Liver (tissue), 10 donors: ENCODE measurements at places on chromosomes 5 and 9. TPM values are rescaled to one million over a fixed set of nuclear protein-coding genes. Genes with fewer than 3 reads are reported as not detected.

DNA sequence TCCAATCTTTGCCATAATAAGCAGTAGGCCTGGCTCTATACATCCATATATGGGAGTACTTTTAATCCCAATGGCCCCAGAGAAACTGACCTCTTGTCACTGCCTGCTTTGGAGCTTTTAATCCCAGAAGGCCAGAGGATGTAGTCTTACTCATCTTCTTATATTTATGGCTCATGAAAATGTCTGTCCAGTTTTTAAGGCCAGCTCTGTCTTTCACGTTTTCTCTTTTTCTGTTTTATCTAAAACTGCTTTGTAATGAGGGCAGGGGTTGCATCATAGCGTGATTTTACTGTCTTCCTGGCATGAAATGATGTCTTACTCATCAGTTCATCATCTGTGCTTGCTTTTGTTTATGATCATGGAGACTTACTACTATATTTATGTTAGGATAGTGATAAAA, 1094.9 kb downstream of the MAT2B start:
- no peaks in the 10 kb centered on the region for H3K27me3 ChIP-seq
- H3K4me1 ChIP-seq: no peaks in the 10 kb centered on the region
- H3K36me3 ChIP-seq: no peaks in the 10 kb centered on the region
- no peak overlapping the region for H3K4me3 ChIP-seq
- no peak overlapping the region for H3K27ac ChIP-seq

DNA sequence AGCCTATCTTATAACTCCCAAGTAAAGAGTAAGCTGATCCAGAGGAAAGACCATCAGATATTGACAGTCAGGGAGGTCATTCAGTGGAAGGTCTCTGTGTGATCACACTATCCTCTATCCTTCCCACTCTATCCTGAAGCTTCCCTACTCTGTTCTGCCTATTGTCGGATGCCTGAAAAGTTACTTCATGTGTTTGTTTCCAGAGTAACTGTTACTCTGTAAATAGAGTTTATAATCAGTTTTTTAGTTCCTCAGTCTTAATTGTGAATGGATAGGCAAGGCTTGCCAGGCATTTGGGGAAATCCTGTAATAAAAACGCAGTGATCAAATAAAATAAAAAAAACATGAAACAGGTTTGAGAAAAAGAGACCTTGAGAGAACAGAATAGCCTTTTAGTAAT, 79.8 kb downstream of the XRCC4 start:
- no peak overlapping the region for H3K27ac ChIP-seq
- no peak for DNase-seq
- no peaks in the 10 kb centered on the region for H3K27me3 ChIP-seq
- no peaks in the 10 kb centered on the region for H3K36me3 ChIP-seq

DNA sequence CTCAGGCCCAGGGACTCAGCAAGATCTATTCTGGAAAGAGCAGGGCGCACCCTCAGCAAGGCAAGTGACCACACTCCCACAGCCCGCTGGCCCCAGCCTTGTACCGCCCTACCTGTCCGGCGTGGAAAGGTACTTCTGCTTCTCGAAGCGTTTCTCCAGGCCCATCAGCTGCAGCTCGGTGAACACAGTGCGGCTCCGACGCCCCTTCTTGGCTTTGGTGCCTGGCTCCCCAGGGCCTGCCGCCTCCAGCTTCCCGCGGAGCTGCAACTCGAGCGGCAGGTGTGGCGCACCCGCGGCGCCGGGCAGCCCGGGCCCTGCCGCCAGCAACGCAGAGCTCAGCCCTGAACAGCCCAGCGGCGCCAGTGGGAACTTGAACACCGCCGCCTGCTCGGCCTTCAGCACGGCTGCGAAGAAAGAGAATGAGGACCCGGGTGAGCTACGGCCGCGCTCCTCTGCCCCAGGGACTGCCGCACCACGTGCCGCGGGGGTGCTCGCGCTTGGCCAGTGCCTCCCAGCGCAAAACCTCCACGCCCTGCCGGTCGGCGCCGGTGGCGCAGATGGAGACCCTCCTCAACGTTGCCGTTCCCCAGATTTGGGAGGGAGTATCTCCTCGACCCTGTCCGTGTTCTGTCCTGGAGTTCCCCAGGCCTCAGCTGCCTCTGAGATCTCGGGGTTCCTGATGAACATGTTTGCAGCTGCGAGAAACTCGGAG, 2.2 kb downstream of the BARX1 start:
- H3K27me3 ChIP-seq: peaks cover 24% of the 10 kb centered on the region
- H3K36me3 ChIP-seq: no peaks in the 10 kb centered on the region
- H3K27ac ChIP-seq: no peak overlapping the region
- H3K4me1 ChIP-seq: peaks cover 50% of the 10 kb centered on the region
- no peak for DNase-seq

DNA sequence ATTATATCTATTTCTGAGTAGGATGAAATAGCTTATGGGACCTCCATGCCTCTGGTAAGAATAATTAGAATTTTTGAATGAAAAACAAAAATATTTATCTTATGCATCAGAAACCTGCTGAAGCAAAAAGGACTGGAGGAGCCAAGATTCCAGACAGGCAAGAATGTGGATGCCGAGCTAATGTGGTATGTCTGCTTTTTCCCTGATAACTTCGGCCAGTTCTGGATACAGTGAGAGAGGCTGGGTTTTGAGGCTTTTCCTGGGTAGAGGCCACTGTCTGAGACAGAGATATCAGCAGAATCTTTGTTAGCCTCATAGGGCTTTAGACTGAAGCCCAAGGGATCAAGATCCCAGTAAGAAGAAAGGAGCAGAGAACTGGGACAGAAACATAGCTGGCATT, 5.2 kb upstream of the CTNND2 start:
- H3K36me3 ChIP-seq: no peaks in the 10 kb centered on the region
- H3K4me3 ChIP-seq: no peak overlapping the region
- H3K4me1 ChIP-seq: peaks cover 1% of the 10 kb centered on the region
- H3K27me3 ChIP-seq: no peaks in the 10 kb centered on the region
- H3K27ac ChIP-seq: no peak overlapping the region
- no peak for DNase-seq

- H3K4me3 ChIP-seq: no peak overlapping the region
- DNase-seq: no peak
- no peaks in the 10 kb centered on the region for H3K27me3 ChIP-seq
- H3K27ac ChIP-seq: peak overlapping the region; percentile 94
These were observed 32.1 kb downstream of the NDST1 start for GRCh38 chr5:150540042-150540441.

DNA sequence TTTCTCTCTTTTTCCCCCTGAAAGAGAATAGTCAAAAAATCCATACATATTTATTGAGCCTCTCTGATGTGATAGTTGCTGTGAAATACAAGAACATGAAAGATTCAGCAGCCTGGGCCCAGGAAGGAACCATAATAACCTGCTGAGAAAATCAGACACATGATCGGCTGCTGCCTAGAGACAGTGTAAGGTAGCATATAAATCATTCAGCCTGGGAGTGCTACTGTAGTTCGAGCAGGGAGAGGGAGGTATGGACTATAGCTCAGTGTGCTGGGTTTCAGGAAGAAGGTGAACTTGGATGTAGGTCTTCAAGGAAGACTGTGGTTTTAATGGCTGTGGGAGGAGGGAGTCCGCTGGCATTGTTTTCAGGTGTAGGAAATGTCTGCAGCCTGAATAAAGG, 469.1 kb downstream of the RAB3C start:
- H3K4me1 ChIP-seq: no peaks in the 10 kb centered on the region
- no peaks in the 10 kb centered on the region for H3K36me3 ChIP-seq
- no peak overlapping the region for H3K4me3 ChIP-seq
- H3K27me3 ChIP-seq: no peaks in the 10 kb centered on the region

DNA sequence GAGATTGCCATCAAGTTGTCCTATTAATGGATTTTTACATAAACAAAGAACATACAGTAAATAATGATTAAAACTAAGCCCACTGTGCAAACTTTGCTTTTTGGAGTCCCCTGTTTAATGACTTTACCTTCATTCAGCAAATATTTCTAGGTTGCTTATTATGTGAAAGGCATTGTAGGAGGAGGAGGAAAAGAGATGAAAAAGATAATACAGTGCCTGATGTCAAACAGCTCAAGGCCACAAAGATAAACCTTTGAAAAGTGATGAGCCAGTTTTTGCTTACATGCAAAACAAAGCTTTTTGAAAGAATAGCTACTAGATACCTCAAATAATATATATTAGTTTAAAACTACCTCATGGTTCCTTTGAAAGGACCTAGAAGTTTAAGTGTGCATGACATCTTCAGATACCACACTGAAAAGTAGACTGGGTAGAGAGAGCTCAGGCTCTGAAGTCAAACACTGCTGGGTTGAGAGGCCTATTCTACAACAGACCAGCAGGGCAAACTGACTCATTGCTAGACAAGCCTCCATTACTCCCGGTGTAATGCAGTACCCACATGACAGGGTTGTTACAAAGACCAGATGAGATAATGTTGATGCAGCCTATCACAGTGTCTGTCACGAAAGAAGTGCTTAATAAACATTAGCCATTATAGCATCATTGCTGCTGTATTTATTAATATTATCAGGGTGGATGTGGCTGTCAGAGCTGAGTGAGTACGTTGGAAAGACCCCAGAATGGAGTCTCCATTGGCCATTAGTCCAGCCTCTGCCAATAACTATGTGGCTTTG, 11.8 kb downstream of the DEPDC1B start:
- DNase-seq: no peak
- H3K27ac ChIP-seq: no peak overlapping the region
- no peak overlapping the region for H3K4me3 ChIP-seq
- H3K27me3 ChIP-seq: no peaks in the 10 kb centered on the region
- no peaks in the 10 kb centered on the region for H3K4me1 ChIP-seq

GRCh38 chr5:145495741-145496140, 339.4 kb downstream of the PRELID2 start:
- no peaks in the 10 kb centered on the region for H3K27me3 ChIP-seq
- H3K4me3 ChIP-seq: no peak overlapping the region
- H3K4me1 ChIP-seq: no peaks in the 10 kb centered on the region
- H3K27ac ChIP-seq: no peak overlapping the region

GRCh38 chr5:160905285-160905684, 53.3 kb upstream of the ATP10B start:
- no peaks in the 10 kb centered on the region for H3K4me1 ChIP-seq
- no peak overlapping the region for H3K27ac ChIP-seq
- DNase-seq: no peak
- H3K27me3 ChIP-seq: peaks cover 10% of the 10 kb centered on the region

DNA sequence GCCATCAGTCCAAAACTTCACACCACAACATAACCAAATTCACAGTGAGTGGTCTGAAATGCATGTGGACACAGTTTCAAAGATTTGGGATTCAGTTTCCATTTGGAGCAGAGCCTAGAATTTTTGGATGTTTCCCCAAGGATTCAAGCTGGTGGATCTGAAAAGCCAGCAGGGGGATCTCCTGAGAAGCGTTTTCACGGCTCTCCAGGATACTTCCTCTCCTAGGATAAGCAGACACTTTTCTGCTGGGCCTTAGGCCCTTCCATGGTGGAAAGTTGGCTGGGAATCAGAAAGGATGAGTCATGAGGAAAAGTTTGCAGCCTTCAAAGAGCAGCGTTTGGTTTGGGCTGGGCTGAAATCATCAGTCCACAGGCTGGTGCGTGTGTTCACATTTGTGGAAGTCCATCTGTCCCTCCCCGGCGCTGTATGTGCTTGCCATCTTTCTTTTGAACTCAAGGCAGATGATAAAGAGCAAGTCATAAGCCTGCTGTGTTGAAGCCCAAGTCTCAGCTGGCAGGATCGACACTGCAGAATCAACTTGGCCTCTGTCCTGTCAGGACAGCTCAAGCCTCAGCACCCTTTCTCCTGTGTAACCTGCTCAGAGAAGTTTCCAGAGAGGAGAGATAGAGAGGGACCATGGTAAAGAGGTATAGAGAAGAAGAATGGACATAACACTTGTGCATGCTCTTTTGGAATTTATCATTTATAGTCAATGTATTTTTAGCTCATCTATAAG, 152.6 kb upstream of the MSX2 start:
- no peak for DNase-seq
- no peaks in the 10 kb centered on the region for H3K36me3 ChIP-seq
- H3K27me3 ChIP-seq: no peaks in the 10 kb centered on the region
- H3K4me3 ChIP-seq: no peak overlapping the region

DNA sequence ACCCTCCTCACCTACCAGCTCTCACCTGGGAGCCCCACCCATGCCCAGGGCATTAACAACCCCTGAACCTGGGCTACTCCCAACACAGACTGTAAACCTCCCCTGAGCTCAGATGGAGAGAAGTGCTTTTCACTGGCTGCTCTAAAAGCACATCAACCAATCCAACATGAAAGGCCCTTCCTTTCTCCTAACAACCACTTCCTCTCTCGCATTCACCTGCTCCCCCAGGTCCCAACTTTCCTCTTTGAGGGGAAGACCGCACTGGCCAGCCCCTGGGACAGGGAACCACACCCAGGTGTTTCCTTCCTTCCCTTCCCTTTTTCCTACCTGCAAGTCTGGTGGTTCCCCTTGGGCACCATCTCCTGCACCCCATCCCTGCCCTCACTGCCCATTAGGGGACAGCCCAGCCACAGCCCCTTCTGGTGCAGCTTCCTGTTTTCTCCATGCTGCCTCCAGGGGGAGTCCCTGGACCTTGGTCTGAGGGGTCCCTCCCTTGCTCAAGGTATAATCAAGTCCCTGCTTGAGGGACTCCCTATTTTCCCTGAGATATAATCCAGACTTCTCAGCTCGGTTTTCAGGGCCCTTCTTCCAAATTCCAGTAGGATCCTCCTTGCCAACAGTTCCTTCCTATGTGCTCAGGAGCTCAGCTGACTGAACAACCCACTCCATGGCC, 30.5 kb upstream of the DAB2IP start:
- H3K4me3 ChIP-seq: no peak overlapping the region
- H3K27me3 ChIP-seq: no peaks in the 10 kb centered on the region
- H3K36me3 ChIP-seq: no peaks in the 10 kb centered on the region
- no peak for DNase-seq
- H3K27ac ChIP-seq: peak overlapping the region; percentile 25

GRCh38 chr9:113593682-113594281, 130.3 kb downstream of the RGS3 start:
- H3K27me3 ChIP-seq: no peaks in the 10 kb centered on the region
- H3K36me3 ChIP-seq: peaks cover 7% of the 10 kb centered on the region
- peak overlapping the region; percentile 87 for H3K27ac ChIP-seq
- peak; percentile 73 for DNase-seq

DNA sequence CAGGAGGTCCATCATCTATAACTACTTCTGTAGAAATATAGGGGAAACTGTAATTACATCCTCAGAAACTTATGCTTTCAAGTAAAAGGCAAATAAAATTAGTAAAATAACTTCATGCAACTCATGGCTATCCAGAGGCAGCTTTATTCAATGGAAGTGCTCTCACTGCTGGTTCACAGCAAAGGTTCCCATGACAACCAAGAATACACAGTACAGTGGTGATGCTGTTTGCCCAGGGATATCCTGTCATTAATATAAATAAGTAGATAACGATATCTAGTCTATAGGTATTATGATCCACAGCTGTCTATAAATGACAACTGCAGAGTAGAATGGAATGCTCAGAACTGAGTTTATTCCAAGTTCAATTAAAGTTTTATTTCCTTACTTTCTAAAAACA, 390.3 kb downstream of the PDE4D start:
- H3K36me3 ChIP-seq: no peaks in the 10 kb centered on the region
- no peak overlapping the region for H3K4me3 ChIP-seq
- no peaks in the 10 kb centered on the region for H3K4me1 ChIP-seq
- no peak for DNase-seq
- no peaks in the 10 kb centered on the region for H3K27me3 ChIP-seq

Gene ZNF169
- 4.6 TPM for total RNA-seq

Gene PCDHA11
- under 0.01 TPM for total RNA-seq

Gene LOX
- 0.84 TPM for total RNA-seq

Gene VCAN
- 15.6 TPM for total RNA-seq
